Activated naive CD8-positive, alpha-beta T cell treated with anti-CD3 and anti-CD28 coated beads, Interleukin-2, amount 10 ng/mL, durations not matched to agents 7 days and 5 days (primary cell): ENCODE measurements at places on chromosomes 1 and 21. TPM values are rescaled to one million over a fixed set of nuclear protein-coding genes. Genes with fewer than 3 reads are reported as not detected.

DNA sequence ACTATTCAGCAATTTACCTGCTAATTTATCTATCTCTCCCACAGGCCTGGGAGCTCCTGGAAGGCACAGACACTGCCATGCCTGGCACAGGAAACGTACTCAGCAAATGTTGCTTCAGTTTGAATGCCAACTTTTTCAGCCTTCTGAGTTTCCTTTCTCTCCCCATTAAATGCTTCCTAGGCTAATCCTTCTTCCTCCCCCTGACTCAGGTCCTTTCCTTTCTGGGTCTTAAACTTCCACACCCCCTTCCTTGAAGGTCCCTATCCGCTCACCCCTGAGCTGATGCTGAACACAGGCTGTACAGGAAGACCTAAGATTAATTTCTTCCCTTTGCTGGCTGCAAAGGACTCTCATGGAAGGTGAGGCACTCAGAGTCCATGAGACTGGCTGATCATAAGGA lies 40.3 kb upstream of the ECE1 start:
- H3K27me3 ChIP-seq = no peaks in the 10 kb centered on the region
- H3K36me3 ChIP-seq = peaks cover 7% of the 10 kb centered on the region
- H3K4me3 ChIP-seq = no peak overlapping the region
- H3K4me1 ChIP-seq = peaks cover 65% of the 10 kb centered on the region
- peak overlapping the region; percentile 56 for H3K27ac ChIP-seq

Gene TFF1
- total RNA-seq = not detected

DNA sequence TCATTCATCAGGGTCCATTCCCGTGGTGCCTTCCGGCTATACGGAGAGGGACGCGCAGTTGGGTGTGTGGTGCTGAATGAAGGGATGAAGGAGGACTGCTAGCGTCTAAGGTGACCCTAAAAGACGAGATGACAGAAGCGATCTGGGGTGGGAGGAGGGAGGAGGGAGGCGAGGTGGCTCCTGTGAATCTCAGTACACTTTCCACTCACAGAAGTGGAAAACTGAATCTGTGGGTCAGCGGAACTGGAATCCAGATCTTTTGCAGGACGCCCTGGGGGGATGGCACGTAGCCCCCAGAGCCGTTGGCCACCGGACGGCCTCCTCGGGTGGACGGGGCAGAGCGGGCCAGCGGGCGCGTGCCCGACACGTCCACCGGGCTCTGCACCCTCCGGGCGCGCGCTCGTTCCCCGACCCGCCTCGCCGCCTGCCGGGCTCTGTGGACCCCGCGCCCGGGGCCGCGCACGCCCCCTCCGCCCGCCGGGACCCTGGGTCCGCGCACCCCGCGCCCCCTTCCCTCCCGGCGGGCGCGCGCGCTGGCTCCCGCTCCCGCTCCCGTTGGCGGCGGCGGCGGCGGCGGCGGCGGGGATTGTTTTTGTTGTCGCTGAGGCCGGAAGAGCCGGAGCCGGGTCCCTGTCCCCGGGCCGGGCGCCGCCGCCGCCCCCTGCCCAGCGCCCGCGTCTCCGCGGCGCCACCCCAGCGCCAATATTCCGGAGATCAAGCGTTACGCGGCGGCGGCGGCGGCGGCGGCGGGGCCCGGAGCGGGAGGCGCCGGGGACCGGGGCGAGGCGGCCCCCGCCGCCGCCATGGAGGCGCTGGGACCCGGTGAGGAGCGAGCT lies at the start of gene AGO4:
TSS of gene AGO4 (plus strand) at position 403 of the 836 bp plus-strand sequence. CDS start at position 804, 401 bp downstream.
- peak within 1 kb of the TSS; percentile 92 for H3K4me3 ChIP-seq
- H3K27me3 ChIP-seq = no peaks in the 10 kb centered on the region
- peaks cover 21% of the 10 kb centered on the region for H3K4me1 ChIP-seq
- DNase-seq = peak; percentile 71

- H3K36me3 ChIP-seq = peaks cover 1% of the 10 kb centered on the region
- peaks cover 23% of the 10 kb centered on the region for H3K4me1 ChIP-seq
- no peak overlapping the region for H3K4me3 ChIP-seq
- peak overlapping the region; percentile 19 for H3K27ac ChIP-seq
- DNase-seq = peak; percentile 77
- peaks cover 29% of the 10 kb centered on the region for H3K27me3 ChIP-seq
Measured at GRCh38 chr1:40951943-40952743, 27.4 kb upstream of the CTPS1 start.

Gene CLDN19
- total RNA-seq = not detected

Gene AMIGO1
- 9.4 TPM for total RNA-seq

Gene CCDC190
- not detected for total RNA-seq

DNA sequence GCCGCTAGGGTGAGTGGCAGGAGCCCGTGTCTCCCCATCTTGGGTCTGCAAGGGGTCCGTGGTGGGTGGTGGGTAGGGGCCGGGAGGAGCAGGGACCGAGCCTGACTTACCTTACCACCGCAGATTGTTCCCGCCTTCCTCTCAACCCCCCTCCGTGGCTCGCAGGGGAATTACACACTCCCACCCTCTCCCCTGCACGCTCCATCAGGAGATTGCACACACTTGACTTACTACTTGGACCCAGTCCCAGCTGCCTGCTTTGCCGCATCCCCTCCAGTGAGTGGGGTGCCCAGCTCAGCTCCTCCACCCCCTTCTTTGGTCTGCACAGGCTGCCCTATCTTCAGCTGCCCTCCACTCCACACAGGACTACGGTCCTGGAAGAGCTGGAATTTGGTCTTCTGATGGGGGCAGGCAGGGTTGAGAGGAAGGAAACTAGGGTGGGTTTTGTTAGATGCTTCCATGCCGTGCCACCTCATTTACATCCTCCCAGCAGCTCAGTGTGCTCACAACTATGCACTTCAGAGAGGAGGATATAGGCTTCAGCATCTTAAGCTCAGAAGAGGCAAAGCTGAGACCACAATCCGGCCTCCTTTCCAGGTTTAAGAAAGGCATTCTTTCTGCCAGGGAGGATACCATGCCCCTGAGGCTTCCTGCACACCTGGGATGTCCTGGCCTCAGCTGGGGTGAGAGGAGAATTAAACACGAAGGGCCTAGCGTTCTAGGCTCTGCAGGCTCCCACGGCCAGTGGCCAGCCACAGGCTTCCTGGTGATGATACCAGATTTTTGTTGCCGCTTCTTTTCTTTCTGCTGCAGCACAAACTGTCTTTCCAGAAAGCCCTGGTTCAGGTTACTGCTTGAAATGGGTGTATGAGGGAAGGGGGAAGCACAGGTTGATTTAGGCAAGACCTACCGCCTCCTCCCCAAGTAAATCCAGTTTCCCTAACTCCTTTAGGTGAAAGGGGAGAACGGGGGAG lies 2.3 kb downstream of the KCNC4 start:
- H3K4me1 ChIP-seq = peaks cover 31% of the 10 kb centered on the region
- H3K4me3 ChIP-seq = peak overlapping the region; percentile 77
- H3K36me3 ChIP-seq = no peaks in the 10 kb centered on the region
- peak overlapping the region; percentile 52 for H3K27ac ChIP-seq

DNA sequence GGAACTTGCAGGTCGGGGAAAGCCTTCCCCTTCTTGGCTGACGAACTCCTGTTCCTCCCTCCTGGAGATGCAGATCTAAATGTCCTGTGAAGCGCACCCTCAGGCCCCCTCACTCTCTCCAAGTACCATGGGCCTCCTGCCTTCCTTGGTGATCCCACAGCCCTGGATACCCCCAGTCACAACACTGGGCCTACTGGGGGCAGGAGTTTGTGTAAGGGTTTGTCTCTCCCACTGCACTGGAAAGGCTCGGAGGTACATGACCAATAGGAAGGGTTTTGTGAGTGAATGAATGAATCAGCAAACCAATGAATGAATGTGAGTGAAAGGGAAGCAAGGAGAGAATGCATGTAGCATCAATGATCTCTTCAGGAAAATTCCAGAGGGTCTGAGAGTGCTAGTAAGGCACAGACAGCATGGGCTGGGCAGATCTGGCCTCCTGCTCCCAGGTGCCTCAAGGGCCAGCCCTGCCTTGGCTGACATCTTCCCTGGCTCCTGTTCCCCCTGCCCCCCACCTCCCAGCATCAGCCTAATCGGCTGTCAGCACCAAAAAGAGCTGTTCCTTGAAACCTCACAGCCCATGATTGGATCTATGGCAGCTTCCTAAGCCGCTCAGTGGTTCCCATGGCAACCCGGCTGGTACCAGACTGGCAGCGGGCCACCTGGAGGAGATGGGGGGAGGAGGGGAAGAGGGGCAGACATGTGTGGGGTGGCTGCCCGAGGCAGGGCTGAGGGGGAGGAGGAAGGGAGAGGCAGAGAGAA lies 95.8 kb downstream of the VWA5B1 start:
- H3K27ac ChIP-seq = no peak overlapping the region
- no peaks in the 10 kb centered on the region for H3K4me1 ChIP-seq
- peaks cover 16% of the 10 kb centered on the region for H3K27me3 ChIP-seq
- H3K4me3 ChIP-seq = no peak overlapping the region

Gene HSD11B1
- not detected for total RNA-seq

Gene SLC35F3
- total RNA-seq = 36.4 TPM

DNA sequence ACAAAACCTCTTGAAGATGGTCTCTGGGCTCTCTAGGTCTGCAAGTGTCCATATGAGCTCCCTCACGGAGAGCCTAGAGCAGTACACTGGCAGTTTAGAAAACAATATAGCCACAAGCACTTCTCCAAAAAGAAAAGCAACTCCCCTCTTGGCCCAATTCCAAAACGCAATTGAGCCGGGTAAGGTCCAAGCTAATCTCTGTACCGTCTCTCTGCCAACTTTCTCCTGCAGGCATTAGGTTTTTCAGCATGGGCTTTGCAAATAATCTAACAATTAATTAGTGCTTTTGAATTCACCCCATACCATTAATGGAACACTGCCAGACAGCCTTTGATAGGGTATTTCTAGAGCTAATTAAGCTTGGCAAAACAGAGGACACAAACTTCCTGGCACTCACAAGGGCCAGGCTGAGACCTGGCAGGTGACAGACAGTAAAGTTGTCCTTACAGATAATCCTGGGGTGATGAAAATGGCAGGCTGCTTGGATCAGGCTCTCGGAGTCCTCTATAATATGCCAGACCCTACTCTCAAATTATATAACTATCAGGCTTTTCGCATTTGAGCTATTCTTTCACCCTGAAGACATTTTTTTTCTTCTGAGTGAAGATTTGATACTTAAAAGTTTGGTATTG lies 39.8 kb downstream of the TGFBR3 start:
- H3K27me3 ChIP-seq = peaks cover 3% of the 10 kb centered on the region
- H3K27ac ChIP-seq = no peak overlapping the region
- H3K4me1 ChIP-seq = peaks cover 2% of the 10 kb centered on the region
- no peak for DNase-seq

GRCh38 chr1:41892301-41892781 lies 26.4 kb downstream of the HIVEP3 start:
- H3K36me3 ChIP-seq = peaks cover 7% of the 10 kb centered on the region
- no peaks in the 10 kb centered on the region for H3K27me3 ChIP-seq
- peak overlapping the region; percentile 89 for H3K4me3 ChIP-seq
- peak; percentile 51 for DNase-seq
- H3K4me1 ChIP-seq = peaks cover 59% of the 10 kb centered on the region

Gene RBP7
- total RNA-seq = not detected

- no peak overlapping the region for H3K4me3 ChIP-seq
- H3K27me3 ChIP-seq = no peaks in the 10 kb centered on the region
- H3K27ac ChIP-seq = no peak overlapping the region
- peaks cover 1% of the 10 kb centered on the region for H3K4me1 ChIP-seq
- H3K36me3 ChIP-seq = peaks cover 32% of the 10 kb centered on the region
- no peak for DNase-seq
Measured at GRCh38 chr1:180435566-180435965, 66.8 kb downstream of the ACBD6 start.

- no peak overlapping the region for H3K27ac ChIP-seq
- H3K27me3 ChIP-seq = peaks cover 8% of the 10 kb centered on the region
- H3K36me3 ChIP-seq = no peaks in the 10 kb centered on the region
- no peak overlapping the region for H3K4me3 ChIP-seq
- no peak for DNase-seq
- peaks cover 6% of the 10 kb centered on the region for H3K4me1 ChIP-seq
Measured at GRCh38 chr1:152487871-152488270, 22.7 kb upstream of the LCE5A start.

DNA sequence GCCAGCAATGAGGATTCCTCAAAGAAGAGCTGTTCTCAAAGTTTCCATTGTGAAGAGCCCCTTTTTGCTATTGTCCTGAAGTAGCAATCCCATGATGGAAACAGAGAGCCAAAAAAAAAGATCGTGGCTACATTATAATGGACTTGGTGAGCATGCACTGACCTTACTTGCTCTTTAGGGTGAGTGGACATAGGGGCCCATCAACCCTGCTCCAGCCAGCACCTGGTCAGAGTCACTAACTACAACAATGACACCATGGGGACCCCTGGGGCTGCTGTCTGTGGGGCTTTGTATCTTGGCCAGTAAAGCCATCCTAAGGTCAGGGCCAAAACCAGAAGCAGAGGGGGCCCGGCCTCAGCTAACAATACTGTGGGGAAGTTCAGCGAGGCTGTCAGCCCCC lies 30.4 kb upstream of the RAB4A start:
- peaks cover 3% of the 10 kb centered on the region for H3K36me3 ChIP-seq
- H3K4me3 ChIP-seq = no peak overlapping the region
- no peak for DNase-seq
- H3K27ac ChIP-seq = no peak overlapping the region
- no peaks in the 10 kb centered on the region for H3K4me1 ChIP-seq
- peaks cover under 1% of the 10 kb centered on the region for H3K27me3 ChIP-seq

GRCh38 chr1:26998429-26999300 lies 5.2 kb downstream of the TRNP1 start:
- H3K27ac ChIP-seq = no peak overlapping the region
- no peak for DNase-seq
- no peak overlapping the region for H3K4me3 ChIP-seq
- no peaks in the 10 kb centered on the region for H3K36me3 ChIP-seq
- H3K27me3 ChIP-seq = peaks cover 46% of the 10 kb centered on the region

GRCh38 chr1:170660871-170661645 lies 2.9 kb upstream of the PRRX1 start:
- peak; percentile 40 for DNase-seq
- H3K36me3 ChIP-seq = no peaks in the 10 kb centered on the region
- H3K4me3 ChIP-seq = peak overlapping the region; percentile 35
- H3K27ac ChIP-seq = peak overlapping the region; percentile 31

GRCh38 chr1:111953797-111954196 lies 35.7 kb downstream of the KCND3 start:
- H3K4me3 ChIP-seq = no peak overlapping the region
- no peaks in the 10 kb centered on the region for H3K36me3 ChIP-seq
- no peak overlapping the region for H3K27ac ChIP-seq
- peaks cover 1% of the 10 kb centered on the region for H3K4me1 ChIP-seq
- peaks cover 10% of the 10 kb centered on the region for H3K27me3 ChIP-seq
- DNase-seq = no peak

DNA sequence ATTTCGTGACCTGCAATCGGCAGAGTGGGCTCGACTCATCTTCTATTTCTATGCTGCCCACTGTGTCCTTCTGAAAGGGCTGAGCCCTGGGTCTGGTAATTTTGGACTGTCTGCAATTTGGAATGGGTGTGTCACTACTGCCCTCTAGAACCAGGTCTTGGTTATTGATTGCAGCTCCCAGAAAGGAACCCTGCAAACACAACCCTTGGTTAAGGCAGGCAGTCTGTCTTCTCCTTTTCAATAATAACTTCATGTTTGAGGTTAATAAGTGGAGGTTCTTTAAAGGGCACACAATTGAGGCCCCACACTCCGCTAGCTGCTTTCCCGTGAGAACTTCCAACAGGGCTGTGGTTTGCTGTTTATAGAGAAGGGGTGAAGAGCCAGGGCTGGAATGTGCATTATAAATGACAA lies 79.9 kb upstream of the LYST start:
- peak overlapping the region; percentile 6 for H3K27ac ChIP-seq
- peaks cover 17% of the 10 kb centered on the region for H3K4me1 ChIP-seq
- no peak for DNase-seq
- H3K27me3 ChIP-seq = peaks cover 2% of the 10 kb centered on the region
- no peaks in the 10 kb centered on the region for H3K36me3 ChIP-seq

GRCh38 chr1:245537992-245538391 lies 383.2 kb downstream of the KIF26B start:
- H3K4me1 ChIP-seq = no peaks in the 10 kb centered on the region
- DNase-seq = no peak
- H3K4me3 ChIP-seq = no peak overlapping the region
- H3K36me3 ChIP-seq = no peaks in the 10 kb centered on the region
- H3K27me3 ChIP-seq = no peaks in the 10 kb centered on the region
- no peak overlapping the region for H3K27ac ChIP-seq
